ENCODE measurements at places on chromosomes 16 and 17.

GRCh38 chr17:32523017-32523680 lies 36.4 kb downstream of the CDK5R1 start:
- no peak for DNase-seq

GRCh38 chr17:16465861-16466338 lies 26.1 kb downstream of the LRRC75A start:
- no peak for DNase-seq

DNA sequence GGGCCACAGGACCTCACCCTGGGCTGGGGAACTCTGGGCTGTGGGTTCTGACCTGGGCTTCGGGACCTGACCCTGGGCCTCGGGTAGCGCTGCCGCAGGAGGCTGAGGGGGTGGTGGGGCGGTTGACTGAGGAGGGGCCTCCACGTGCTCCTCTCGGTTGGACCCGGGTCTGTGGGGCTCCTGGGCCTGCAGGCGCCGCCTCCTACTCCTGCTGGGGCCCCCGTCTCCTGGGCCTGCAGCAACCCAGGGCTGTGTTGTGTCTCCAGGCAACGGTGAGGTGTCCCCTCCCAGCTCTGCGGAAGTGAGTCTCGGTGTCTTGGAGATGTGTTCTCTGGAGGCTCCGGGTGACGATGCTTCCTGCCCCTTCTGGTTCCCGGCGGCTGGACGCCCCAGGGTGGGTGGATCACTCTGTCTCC lies 41.5 kb upstream of the GNG13 start:
- DNase-seq = peak; percentile 36

- DNase-seq = no peak
These were observed 5.1 kb downstream of the MVP start for GRCh38 chr16:29825145-29826044.

DNA sequence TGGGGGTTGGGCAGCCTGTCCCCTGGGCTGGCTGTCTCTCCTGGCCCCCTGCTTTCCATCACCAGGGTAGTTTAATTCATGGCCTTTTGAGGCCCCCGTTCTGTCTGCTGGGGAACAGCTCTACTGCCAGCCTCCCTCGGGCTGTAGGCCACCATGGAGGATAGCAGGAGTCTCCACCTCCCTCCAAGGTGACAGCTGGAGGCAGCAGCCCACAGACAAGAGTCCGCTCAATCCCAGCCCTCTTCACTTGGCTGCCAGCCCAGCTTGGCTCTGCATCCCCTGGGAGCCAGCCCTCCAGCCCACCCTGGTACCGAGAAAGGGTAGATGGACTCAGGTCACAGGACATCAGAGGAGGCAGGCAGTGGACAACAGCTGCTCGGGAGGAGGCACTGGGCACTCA lies 194.6 kb upstream of the SDK2 start:
- DNase-seq = no peak

All from forelimb muscle (tissue), 1 donor.